ENCODE measurements at places on chromosomes 4 and X.

DNA sequence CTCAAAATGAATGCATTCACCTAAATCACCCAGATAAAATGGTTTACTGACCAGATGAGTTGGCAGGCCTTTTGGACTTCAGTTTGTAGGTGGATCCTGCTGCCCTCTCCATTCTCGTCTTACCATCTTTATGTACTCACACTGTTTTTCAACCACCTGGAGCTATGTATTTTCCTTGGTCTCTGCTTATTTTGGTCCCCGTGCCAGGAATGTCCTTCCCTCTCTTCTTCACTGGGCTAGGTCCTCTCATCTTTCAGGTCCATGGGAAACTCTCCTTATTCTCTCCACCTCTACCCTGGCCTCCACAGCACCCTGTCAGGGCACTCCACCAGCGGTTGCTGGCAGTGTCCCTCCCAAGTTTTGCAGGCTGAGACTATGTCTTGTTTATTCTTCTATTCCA, 2.6 kb downstream of the GPRIN3 start:
- no peak for DNase-seq

DNA sequence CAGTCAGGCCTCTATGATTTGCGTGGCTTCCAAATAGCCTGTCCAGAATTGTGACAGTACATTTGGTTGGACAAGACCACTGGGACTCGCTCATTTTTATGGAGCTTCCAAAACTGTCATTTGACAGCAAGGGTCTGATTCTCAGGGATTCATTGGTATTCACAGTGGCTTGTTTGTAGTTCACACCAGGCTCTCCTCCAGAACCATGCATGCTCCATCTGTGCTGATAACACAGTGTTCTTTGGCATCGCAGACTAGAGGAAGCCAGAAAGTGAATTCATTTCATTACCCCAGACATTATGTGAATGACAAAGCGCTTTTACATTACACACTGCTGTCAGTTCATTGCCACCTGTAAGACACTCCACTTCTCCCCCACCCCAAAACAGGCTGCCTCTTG, 208.3 kb downstream of the ARHGAP10 start:
- DNase-seq, result no peak

DNA sequence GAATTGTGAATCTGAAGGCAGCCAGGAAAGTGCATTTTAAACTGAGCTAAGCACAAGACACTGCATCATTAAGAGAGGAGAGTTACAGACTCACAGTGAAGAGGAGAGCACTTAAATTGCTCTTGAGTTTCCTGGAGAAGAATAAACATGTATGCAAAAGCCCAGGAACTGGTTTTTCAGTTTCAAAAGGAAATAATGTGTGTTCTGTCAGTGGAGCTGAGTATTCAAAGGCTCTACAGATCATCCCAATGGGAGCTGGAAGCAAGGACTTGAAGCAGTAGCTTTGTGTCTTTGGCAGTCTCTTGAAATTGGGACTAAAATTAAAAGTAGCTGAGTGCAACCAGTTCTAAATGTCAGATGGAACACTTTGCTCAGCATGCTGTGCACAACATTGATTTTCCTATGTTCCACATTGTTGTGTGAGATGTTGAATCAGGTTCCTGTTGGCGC, 147.5 kb upstream of the ANK2 start:
- DNase-seq, result no peak

DNA sequence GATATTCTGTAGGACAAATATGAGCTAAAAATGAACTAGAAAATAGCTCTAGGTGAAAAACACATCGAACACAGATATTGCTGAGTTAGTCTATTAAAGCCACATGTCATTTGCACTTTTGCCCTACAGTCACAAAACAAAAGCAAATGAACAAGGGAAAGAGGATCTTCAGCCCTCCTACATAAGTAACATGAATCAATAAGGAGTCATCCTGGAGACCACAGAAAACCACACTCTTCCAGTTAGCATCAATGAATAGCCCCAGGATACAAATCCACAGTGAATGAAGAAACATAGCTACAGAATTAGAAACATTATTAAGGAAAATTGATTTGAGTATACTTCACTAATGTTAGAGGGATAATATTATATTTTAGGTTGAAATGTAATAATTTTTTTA, 311.4 kb downstream of the MAPK10 start:
- DNase-seq, result no peak

Data from left forelimb (tissue), 1 donor.